Right cardiac atrium (tissue), 5 donors: ENCODE measurements at places on chromosomes 7 and 10.

DNA sequence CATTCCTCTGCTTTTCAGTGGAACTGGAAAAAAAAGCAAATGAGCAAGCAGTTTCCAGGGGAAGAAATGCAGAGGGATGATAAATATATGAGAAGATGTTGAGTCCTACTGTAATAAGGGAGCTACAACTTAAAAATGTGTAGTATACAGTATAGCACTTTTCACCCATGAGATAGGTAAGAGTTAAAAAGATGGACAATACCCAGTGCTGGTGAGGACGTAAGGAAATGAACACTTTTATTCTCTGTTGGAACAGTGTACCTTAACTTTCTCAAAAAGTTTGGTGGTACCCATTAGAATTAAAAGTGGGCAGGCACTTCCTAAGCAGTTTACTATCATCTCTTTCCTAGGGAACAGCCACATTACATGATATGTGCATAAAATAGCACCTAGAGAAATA lies 2.7 kb upstream of the FAM170B start:
- no peak for DNase-seq

DNA sequence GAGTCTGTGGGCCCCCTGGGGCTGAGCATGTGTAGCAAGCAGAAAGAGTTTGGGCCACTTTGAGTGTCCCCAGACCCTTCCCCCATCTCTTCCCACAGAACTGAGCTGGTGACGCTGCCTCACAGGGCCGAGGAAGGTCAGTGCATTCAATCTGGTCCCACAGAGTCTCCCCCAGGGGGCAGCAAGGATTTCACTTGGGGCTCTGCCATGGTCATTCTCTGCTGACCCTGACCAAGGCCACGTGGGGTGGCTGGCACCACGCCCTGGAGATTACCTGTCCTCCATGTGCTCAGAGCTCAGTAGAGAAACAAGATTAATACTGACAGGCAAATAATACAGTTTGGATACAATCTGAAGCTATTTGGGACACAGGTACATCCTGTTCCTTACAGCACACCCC lies 30.2 kb downstream of the ADRA2A start:
- DNase-seq, result no peak

DNA sequence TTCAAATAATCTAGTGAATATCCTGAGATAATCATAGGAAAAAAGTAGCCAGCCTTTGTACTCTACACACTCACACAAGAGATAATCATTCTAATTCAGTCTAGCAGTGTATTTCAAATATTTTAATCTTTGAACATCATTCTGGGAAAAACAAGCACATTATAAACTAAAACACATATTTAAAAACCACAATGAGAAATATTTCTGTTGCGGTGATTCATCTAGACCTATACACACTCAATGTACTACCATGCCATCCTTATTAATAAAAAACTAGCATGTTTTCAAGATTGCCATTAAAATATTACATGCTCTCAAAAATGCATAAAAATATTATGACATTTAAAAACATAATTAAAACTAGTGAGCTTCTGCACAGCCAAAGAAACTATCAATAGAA lies 11.8 kb downstream of the COG5 start:
- DNase-seq, result no peak

DNA sequence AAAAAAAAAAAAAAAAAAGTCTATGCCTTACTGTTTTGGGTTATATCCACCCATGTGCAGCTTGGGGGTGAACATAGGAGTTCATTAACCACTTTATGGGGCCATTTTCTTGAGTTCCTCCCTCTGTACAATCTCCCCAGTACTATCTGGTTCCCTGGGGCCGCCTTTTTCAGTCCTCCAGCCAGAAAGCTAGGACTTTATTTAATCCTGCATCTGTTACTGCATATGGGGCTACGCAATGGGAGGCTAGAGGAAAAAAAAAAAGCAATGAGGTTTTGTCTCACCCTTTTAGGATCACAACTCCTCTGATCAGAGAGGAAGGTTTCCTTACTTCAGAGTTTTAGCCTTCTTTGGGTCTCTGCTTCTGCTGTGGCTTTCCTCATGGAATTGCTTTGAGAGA lies 51.0 kb downstream of the BTRC start:
- DNase-seq, result no peak

DNA sequence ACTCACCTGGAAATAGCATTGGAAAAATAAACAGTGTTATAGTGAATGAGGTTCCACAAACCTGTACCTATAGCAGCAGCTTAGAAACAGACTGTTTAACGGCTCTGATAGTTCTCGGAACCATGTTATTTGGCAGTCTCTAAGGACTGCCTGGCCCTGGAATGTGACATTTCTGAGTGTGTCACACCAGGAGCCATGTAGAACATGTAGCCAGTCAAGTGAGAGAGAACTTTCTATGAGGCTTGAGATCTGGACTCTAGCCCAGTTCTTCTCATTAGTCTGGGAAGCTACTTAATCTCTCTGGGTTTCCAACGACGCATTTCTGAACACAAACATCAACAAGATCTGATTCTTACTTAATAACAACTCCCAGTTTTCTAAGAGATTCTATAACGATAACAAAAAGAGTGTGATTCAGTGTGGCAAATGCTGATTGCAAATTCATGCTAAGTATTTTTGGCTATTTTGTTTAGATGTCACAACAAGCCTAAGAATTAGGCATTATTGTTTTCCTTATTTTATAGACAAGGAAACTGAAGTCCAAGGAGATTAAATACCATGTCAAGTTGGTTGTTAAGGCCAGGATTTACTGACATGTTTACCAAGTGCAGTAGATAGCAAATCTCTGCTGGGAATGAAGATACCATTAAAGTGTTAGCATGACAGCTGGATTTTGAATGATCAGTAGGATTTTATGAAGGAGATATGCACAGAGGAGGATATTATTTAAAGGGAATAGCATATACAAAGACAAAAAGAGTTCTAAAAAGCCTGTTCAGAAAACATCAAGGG lies 47.2 kb downstream of the APBB1IP start:
- no peak for DNase-seq
